Stimulated activated CD4-positive, alpha-beta T cell treated with anti-CD3 and anti-CD28 coated beads, TNF-alpha, amount 100 ng/mL, for 48 hours (primary cell): ENCODE measurements at places on chromosomes 11 and 22.

- no peak for DNase-seq
These were observed 8.4 kb downstream of the KCTD17 start for GRCh38 chr22:37059876-37060449.

DNA sequence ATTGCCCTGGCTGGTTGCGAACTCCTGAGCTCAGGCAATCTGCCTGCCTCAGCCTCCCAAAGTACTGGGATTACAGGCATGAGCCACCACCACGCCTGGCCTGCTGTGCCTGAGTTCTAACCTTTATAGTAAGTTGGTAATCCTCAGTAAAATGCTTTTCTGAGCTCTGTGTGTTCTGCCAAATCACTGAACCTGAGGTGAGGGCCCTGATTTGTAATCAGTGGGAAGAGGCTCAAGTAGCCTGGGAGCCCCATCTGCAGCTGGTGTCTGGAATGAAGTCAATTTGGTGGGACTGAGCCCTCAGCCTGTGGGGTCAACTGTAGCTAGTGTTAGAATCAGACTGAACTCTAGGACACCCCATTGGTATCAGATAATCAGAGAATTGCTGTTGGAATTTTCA lies 72.6 kb upstream of the PARVG start:
- DNase-seq = no peak

DNA sequence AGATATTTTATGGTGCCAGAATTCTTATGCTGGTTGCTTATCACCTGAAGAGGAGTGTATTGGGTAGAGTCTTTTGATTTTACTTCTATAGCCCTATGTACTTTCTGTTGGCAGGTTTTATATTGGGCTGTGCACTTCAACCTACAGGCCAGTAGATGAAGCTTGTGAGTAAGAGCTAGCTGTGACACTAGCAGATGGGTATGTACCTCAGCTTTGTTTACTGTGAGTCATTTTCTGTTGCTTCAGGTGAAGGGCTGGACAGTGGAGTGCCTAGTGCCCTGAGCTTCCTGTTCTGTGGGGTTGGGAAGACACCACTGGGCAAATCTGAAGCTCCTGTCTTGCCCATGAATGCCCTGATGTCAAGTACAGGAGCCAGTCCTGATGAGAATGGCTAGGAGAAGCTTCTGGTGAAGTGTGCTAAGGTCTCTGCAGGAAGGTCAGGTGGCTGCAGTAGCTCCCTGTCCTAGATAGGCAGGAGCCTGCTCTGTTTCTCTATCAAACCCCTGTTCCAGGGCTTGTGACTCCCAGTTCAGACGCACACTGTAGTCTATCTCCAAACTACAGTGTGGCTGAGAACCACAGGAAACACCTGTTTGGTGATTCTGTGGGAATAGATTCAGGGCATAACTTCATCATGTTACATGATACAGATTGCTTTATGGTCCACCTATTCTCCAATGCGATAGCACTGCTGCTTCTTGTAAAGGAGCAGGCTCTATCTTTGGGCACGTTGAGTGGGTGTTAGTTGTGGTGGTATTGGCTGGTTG lies 755.7 kb downstream of the KCNA4 start:
- no peak for DNase-seq

- no peak for DNase-seq
These were observed 119.2 kb downstream of the PHF21B start for GRCh38 chr22:44890416-44891292.

DNA sequence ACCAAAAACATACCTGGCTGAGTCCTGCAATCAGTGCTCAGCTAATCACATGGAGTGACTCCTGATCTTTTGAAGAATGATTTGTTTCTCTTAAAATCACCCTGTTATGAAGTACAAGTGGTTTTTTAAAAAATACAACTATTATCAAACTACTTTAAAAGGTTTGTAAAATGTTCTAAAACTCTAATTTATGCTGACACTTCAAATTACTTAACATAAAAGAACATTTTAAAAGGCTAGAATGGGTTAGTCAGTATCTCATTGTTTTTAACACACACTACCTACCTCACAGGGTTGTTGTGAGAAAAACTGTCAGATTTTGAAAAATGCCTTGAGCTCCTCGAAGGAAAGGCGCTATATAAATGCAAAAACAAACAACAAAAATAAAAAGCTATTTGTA lies 33.2 kb downstream of the KMT5B start:
- no peak for DNase-seq

GRCh38 chr11:113615773-113616172 lies 90.3 kb downstream of the TMPRSS5 start:
- DNase-seq = no peak

DNA sequence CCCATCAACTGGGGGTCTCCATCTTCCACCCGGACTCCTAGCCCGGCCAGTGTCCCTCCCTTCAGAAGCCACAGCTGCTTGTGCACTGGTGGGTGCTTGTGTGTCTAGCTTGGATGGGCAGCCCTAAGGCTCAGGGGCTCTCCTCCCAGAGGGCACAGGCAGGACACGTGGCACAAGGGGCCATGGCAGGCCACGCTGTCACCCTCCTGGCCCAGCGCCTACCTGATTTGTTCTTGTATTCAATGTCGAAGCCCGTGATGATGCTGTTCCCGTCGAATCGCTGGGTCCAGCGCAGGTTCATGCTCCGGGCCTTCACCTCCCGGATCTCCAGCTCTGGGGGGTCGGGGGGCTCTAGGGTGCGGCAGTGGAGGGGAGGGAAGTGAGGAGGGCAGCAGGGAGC lies 152.6 kb downstream of the CEP164 start:
- no peak for DNase-seq

DNA sequence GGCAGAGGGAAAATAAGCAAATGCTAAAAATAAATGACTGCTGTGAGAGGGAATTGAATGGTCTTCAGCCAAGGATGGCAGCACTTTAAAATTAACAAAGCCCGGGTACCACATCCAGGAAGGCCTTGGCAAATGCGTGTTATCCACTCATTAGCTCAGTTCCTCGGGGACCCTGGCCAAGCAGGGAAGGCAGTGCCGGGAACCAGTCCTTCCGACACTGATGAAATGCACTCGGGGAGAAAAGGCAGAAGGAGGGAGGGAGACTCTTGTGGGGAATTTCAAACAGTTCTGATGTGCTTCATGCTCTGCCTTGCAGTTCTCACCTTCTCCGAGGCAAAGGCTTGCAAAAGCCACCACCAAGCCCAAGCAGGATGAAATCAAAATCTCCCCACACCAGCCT lies 38.3 kb downstream of the CLPB start:
- DNase-seq = no peak

DNA sequence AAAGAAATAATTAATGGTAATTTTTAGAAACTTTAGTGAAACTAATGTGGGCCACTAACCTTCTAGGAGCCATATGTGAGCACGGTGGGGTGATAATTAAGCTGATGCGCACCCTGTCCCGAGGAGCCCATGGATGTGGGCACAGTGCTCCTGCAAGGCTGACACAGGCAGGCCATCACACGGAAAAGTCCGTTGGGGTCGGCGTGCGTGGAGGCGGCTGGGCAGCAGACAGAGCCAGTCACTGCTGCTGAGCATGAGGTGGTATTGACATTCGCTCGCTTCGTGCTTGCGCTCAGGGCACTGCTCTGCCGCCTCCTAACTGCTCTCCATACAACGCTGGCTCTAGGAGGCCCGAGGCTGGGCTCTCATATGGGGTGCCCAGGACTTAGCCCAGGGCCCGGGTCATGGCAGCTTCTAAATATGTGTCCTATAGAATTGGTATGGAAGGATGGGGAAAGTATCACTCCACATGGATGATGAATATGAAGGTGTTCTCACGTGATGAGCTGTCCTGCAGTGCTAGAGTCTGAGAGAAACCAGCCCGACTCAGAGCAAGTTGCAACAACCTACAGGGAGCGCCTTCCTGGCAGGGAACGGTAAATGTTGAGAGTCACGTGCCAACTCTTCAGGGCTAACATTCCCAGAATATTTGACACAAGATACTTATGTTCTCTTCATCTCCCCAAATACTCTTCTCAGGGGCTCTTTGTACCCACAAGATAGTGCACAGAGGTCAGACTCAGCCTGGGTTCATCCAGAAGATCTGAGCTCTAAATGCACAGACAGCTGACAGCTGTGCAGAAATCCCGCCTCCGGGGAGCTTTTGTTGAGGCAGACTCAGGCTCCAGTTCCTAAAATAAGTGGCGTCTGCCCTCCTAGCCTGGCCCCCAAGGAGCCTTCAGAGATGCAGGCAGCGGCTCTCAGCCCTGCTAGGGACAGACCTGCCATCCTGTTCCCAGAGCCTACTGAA lies 50.6 kb upstream of the ARFGAP3 start:
- no peak for DNase-seq

- no peak for DNase-seq
These were observed 278.1 kb downstream of the SWAP70 start for GRCh38 chr11:9941991-9942390.

DNA sequence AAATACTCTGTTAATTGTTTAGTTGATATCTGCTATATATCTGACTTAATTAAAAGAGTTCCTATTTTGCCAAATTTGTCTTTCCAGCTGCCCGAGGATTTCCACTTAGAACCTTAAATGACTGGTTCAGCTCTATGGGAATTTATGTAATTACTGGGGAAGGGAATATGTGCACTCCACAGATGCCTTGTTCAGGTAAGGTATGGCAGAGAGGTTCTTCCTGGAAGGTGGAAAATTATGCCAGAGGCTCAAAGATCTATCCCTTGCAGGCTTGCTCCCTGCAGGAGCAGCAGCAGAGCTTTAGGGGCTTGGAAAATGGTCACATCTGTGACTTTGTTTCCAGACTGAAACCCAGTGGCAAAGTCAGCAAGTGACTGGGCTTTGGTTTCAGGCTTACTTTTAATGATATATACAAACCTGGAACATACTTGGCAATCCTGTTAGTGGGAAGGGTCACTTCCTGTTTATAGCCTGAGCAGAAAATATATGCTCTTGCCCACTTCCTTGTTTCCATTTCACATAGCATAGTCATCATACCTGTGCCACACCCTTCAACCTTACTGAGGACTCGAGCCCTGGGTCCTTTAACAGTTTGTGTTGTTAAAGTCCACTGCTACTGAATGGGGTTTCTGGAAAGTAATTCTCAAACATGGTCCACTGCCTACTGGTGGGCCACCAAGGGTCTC lies 23.7 kb downstream of the WBP2NL start:
- no peak for DNase-seq

DNA sequence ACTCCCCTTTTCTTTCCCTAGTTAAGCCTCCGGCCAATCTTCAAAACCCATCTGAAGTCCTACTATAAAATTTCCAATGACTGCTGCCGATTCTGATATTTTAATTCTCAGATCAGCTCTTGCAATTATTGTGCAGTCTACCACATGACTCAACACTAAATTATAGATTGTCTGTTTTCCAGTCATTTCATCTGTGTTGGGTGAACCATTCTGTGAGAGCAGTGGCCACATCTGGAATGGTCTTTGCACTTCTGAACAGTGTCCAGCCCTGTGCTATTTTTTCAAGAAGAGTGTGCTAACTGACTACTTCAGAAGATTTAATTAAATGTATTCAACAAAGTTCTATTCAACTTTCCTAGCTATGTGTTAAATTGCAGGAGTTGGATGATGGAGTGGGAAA lies 47.2 kb upstream of the MMP7 start:
- DNase-seq = no peak

- DNase-seq = no peak
These were observed 139.3 kb downstream of the ST3GAL4 start for GRCh38 chr11:126494831-126495230.

DNA sequence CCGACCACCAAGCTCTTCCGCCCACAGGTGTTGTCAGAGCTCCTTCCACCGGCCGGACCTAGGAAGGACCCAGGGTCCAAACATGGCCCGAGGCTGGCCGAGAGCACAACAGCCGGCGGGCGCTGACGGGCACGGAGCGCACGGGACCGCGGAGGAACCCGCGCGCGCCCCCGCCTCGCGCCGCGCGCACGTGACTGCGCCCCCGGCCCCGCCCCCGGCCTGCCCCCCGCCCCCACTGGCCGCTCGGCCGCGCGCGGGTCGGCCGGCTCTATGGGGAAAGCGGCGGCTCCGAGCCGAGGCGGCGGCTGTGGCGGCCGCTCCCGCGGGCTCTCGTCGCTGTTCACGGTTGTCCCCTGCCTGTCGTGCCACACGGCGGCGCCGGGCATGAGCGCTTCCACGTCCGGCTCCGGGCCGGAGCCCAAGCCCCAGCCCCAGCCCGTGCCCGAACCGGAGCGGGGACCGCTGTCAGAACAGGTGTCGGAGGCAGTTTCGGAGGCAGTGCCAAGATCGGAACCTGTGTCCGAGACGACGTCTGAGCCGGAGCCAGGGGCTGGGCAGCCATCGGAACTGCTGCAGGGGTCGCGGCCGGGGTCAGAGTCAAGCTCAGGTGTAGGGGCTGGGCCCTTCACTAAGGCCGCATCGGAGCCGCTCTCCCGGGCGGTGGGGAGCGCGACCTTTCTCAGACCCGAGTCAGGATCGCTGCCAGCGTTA lies at the start of gene OSBP2:
Gene OSBP2 (plus strand): TSS at position 235 of the 711 bp plus-strand sequence. CDS start 36 bp downstream, at position 271.
- DNase-seq = no peak

- no peak for DNase-seq
These were observed 11.0 kb downstream of the TEAD1 start for GRCh38 chr11:12685229-12685628.

GRCh38 chr11:74636630-74637184 lies 44.3 kb downstream of the POLD3 start:
- DNase-seq = no peak

- DNase-seq = no peak
These were observed 25.6 kb downstream of the PARVB start for GRCh38 chr22:44049486-44050231.

DNA sequence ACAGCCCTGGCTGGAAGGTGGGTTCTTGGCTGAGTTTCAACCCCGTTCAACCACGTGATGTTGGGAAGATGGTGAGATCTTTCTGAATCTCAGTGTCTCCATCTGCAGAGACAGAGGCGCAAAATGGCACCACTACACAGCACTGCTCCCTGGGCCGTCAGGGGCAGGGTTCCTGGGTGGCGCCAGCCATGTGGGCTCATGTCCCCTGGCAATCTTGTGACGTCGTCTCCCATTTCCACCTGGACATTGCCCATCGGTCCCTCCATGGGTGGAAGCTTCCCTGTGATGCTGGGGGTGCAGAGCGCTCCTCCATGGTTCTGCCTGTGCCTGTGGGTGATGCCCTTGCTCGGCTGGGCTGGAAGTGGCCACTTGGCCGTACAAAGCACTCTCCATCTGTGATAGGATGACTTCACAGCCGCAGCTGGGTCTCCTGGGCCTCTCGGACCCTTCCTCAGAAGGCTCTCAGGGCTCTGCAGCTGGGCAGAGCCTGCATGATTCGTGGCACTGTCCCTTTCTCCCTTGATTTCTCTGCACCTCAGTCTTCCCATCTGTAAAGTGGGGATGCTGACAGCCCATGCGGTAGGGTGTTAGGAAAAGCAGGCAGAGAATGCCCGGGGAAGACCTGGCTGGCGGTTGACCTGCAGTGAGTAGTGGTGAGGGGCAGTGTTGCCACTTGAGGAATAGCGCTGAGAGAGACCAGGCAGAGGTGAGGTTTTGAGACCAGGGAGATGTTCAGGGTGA lies 35.2 kb downstream of the SMIM38 start:
- no peak for DNase-seq

GRCh38 chr11:126186025-126186698 lies 25.3 kb downstream of the RPUSD4 start:
- no peak for DNase-seq

- DNase-seq = no peak
These were observed 5.2 kb upstream of the GCAT start for GRCh38 chr22:37802310-37803194.

- DNase-seq = no peak
These were observed 13.3 kb downstream of the SLCO2B1 start for GRCh38 chr11:75163921-75164849.

- DNase-seq = no peak
These were observed 316.0 kb downstream of the ETS1 start for GRCh38 chr11:128271401-128271800.

- DNase-seq = no peak
These were observed 217.5 kb upstream of the E2F8 start for GRCh38 chr11:19458231-19458630.
